Fibroblast of skin of back (primary cell): ENCODE measurements at places on chromosomes 16 and 17.

- no peak for DNase-seq
These were observed 12.3 kb downstream of the CANT1 start for GRCh38 chr17:78997231-78997741.

DNA sequence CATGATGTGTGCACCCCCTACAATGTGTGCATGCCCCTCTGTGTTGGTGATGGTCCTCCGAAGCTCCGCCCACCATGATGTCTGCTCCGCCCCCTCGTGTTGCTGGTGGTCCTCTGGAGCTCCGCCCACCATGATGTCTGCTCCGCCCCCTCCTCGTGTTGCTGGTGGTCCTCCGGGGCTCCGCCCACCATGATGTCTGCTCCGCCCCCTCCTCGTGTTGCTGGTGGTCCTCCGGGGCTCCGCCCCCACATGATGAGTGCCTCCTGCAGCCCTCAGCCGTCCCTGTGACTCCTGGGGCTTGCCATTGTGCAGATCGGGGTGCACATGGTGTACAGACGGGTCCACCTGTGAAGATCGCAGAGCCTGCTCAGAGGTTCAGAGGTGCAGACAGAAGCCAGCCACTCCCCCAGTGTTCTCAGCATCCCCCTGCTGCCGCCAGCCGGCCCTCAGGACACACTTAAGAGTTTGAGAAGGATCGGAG, 129.1 kb upstream of the CHMP6 start:
- no peak for DNase-seq

DNA sequence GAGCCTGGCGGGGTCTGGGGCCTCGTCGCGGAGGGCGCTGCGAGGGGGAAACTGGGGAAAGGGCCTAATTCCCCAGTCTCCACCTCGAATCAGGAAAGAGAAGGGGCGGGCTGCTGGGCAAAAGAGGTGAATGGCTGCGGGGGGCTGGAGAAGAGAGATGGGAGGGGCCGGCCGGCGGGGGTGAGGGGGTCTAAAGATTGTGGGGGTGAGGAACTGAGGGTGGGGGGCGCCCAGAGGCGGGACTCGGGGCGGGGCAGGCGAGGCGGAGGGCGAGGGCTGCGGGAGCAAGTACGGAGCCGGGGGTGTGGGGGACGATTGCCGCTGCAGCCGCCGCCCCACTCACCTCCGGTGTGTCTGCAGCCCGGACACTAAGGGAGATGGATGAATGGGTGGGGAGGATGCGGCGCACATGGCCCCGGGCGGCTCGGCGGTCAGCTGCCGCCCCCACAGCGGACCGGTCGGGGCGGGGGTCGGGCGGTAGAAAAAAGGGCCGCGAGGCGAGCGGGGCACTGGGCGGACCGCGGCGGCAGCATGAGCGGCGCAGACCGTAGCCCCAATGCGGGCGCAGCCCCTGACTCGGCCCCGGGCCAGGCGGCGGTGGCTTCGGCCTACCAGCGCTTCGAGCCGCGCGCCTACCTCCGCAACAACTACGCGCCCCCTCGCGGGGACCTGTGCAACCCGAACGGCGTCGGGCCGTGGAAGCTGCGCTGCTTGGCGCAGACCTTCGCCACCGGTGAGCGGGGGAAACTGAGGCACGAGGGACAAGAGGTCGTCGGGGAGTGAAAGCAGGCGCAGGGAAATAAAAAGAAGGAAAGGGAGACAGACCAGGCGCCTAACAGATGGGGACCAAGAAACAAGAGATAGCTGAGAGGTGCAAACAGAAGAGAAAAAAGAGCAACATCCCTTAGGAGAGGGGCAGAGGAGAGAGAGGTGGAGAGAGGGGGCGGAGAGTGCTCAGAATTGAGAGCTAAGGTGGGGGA, at the start of gene PNMT:
TSS of gene PNMT (plus strand) at position 509 of the 980 bp plus-strand sequence. CDS start at position 532, 23 bp downstream.
- peak; percentile 51 for DNase-seq

GRCh38 chr17:2786176-2786881, 9.9 kb upstream of the RAP1GAP2 start:
- peak; percentile 72 for DNase-seq

DNA sequence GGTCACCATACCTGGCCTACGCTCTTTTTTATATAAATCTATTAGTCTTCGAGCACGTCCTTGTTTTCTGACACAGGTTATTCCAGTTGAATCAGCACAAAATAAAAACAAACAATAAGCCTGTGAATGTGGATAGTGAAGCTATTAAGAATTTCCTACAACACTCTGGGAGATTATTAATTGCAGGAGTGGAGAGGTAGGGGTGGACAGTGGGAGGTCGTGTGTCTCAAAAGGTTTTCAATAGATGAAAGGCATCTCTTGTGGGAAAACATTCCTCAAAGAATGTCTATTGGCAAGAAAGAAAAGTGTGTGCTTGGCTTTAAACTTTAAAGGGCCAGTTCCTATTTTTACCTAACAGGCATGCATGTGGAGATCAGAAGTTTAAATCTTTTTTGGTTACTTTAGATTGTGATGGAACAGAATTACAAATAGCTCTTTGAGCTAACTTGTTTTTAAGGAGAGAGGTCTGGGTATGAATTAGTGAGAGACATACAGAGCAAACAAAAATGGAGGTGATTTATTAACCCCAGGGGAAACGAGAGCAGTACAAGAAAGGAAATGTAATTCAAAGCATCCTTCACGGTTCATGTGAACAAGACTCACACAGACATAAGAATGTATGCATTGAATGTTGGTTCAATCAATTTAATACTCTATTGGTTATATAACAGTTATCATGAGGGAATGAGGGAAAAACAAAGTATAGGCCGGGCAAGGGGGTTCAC, 9.0 kb downstream of the SMYD4 start:
- DNase-seq = peak; percentile 4

DNA sequence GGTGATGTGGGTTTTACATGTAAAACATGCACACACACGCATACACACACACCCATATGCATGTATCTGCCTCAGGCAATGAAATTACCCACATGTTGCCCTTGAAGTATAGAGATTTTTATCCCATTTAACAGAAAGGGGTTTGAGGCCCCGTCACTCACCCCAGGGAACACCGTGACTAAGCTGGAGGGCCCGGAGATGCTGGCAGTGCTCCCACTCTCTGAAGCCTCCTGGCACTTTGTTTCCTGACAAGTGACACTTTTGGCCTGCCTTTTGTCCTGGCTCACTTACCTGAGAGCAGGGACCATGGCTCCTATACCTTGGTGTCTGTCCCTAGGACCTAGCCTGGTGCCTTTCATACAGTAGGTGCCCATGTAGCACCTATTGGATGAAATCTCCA, 50.0 kb upstream of the TNRC6C start:
- no peak for DNase-seq

DNA sequence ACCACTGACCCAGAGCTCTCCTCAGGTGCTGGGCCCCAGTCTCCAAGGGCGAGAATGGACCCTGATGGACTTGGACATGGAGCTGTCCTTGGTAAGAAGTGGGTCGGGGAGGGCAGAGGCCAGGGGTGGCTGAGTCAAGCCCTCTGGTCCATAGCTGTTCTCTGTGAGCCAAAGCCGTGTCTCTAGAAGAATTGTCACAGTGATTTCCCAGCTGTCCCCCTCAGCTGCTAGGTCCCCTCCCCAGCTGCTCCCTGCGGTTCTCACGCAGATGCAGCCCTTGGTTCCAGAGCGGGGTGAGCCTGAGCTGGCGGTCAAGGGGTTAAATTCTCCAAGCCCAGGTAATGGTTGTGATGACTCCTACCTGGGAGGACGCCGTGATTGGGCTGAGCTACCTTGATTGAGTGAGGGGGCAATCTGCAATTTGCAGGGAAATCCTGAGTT, 1.3 kb upstream of the NOL3 start:
- no peak for DNase-seq
